T-helper 1 cell (primary cell): ENCODE measurements at places on chromosomes 2 and 18.

DNA sequence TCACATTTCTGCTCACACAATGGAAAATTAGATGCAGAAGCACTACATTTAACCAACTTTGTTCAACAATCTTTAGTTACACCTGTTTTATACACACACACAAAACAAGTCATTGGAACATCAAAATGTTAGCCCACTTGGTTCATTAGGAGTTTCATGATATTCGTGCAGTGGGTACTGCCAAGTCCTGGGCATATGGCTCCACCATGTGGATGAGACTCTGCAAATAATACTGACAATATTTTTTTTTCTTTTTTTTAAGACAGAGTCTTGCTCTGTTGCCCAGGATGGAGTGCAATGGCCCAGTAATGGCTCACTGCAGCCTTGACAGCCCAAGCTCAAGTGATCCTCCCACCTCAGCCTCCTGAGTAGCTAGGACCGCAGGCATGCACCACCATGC lies 34.5 kb upstream of the GRB14 start:
- no peak for DNase-seq

- no peak for DNase-seq
Observed at GRCh38 chr18:5214583-5215351, 17.7 kb upstream of the AKAIN1 start.

DNA sequence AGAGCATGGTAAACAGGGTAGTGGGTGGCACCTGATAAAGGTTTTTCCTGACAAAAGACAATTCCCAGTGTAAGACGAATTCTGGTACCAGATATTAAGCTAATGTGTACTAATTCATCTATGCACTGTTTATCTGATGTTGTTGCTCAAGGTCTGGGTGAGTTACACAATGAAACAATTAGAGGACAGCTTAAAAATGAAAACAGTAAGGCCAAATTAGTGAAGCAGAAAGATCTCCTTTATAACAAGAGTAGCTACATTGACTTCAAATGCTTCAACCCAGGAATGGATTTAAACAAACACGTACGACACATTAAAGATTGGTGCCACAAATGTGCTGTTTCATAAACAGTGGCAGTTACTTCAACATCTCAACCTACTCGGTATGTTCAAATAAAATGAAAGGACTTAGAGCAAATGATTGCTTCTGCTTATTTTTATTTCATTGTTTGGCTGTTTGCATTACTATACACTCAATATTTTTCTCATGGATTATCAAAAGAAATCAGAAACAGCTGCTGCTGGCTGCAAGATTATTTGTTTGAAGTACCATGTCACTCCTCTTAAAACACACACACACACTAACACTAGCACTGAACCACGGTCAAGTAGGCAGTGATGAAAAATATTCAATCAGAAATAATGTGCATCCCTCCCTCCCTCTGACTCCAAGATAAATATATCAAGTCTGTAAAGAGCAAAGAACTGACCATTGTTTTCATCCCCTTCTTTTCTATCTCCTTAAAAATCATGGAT lies 94.4 kb upstream of the RND3 start:
- no peak for DNase-seq

- DNase-seq: no peak
Observed at GRCh38 chr2:179595284-179595683, 266.1 kb downstream of the ZNF385B start.

DNA sequence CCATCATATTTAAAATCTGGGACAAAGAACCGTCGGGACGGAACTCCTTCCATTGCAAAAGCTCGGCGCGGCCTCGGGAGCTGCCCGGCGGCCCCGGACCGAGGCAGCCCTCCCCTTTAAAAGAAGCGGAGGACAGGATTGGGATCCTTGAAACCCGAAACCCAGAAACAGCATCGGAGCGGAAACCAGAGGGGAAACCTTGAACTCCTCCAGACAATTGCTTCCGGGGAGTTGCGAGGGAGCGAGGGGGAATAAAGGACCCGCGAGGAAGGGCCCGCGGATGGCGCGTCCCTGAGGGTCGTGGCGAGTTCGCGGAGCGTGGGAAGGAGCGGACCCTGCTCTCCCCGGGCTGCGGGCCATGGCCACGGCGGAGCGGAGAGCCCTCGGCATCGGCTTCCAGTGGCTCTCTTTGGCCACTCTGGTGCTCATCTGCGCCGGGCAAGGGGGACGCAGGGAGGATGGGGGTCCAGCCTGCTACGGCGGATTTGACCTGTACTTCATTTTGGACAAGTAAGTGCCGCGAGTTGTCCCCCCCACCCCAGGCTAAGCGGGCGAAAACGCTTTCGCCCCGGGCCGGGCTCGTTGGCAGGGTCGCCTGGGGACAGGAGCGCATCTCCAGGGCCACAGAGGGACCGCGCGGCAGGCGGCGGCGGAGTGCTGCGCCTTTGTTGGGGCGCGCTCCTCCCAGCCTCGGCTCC lies at the start of gene ANTXR1:
Gene ANTXR1 (plus strand): TSS at position 38 of the 698 bp plus-strand sequence. CDS start 321 bp downstream, at position 359.
- no peak for DNase-seq

GRCh38 chr2:16640001-16640700 lies 25.5 kb downstream of the CYRIA start:
- no peak for DNase-seq

GRCh38 chr2:23708771-23709170 lies 218.2 kb downstream of the ATAD2B start:
- DNase-seq: no peak

- peak; percentile 89 for DNase-seq
Observed at GRCh38 chr18:59900222-59901128, 679 bp downstream of the PMAIP1 start.

DNA sequence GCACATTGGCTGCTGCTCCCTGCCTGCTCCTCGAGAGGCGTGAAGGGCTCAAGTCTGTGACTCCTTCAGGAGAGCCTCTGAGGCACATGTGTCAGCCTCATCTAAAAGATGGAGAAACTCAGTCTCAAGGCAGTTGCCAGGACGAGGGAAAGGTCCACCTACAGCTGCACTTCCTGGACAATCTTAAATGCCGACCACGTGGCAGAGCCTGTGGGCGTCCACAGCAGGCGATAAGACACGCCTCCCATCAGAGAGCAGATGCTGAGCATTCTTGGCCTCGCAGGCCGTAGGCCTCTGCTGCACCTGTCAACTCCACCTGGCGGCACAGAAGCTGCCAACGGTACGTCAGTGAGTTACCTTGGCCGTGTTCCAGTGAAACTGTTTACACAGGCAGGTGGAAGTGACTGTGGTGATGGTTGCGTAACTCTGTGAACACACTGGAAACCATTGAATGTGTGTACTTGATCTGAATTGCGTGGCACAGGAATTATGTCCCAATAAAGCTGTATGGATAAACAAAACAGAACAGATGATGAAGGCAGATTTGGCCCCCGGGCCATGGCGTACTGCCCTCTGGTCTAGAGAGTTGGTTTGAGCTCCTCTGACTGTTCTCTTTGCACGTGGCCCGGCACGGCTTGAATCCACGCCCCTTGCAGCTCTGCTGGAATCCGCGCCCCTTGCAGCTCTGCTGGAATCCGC lies 114.5 kb downstream of the RNF144A start:
- peak; percentile 62 for DNase-seq

DNA sequence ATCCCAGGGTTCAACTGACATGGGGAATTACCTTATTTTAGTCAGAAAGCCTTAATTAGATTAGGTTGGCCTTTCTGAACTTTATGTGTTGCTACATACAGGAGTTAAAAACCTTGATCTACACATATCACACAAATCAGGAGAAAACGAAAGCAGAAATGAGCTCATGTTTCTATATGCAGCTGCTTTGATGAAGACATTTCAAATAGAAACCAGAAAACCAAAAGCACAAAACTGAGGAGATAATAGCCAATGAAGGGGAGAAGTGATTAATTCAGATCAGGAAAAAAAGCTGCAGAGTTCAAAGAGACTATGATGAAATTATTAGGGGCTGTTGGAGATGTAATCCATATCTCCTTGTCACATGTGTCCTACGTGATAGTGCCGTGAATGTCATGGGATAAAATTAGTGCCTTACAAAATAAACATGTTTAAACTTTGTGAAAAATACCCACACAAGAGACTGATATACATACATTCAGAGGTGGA lies 255.0 kb downstream of the CAMKMT start:
- no peak for DNase-seq

DNA sequence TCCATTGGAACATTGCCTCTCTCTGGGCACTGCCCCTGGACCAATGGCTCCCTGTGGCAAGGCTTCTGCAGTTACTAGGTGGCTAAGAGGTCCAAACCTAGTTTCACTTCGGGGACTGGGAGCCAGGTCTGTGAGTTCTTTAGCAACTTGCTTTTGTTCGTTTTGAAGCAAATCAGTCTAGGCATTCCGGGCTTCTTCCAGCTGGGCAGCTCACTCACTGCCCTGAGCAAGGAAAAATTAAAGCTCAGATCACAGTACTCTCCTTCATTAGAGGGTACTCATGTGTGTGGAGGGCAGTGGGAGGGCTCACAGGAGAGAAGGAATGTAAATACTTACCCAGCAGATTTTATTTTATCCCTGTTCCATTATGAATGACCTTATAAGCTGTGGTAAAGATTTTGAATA lies 80.3 kb downstream of the SPP2 start:
- DNase-seq: no peak

- DNase-seq: no peak
Observed at GRCh38 chr2:67135208-67135607, 261.9 kb upstream of the ETAA1 start.
